ENCODE measurements at places on chromosomes 2 and 18.

DNA sequence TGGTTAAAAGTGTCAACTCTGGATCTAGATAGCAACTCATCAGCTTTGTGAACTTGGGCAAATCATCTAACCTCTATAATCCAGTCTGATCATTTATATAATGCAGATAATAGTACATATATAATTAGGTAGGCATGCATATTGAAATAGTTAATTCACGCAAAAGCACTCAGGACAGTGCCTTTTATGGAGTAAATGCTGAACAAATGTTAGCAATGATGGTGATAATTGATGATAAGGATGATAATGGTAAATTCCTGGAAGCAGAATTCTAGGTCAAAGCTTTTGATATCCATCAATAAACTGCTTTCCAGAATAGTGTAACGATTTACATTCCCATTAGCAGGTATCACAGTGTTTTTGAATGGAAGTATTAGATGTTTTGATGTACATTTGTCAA lies 59.7 kb upstream of the CYP26B1 start:
- no peak for DNase-seq

DNA sequence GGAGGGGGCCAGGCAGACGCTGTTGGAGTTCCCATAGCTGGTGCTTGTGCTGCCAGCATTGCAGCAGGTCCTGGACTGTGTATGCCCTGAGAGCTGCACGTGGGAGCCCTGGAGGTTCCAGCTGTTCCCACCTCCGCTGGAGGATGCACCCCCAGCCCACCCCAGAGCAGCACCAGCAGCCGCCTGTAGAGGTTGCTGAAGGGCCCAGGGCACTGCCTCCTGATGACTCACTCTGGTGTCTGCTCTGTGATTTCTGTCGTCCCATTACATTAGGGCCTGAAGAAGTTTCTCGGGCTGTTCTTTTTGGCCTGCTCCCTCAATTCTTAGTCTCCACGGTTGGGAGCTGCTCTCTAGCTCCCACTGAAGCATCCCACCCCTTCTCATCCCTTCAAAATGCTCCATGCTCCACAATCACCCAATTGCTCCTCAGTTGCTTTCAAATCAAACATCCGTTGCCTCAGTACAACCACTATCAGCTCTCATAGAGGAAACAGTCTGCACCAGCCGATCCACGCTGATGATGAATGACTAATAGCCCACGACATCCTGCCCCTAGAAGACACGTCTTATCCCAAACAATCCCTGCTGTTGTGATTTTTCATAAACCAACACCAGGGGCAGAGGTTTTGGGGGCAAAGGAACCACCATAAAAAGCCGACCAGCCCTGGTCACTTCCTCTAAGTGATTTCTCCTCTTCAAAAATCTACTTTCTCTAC lies 65.2 kb upstream of the RNF152 start:
- DNase-seq: no peak

DNA sequence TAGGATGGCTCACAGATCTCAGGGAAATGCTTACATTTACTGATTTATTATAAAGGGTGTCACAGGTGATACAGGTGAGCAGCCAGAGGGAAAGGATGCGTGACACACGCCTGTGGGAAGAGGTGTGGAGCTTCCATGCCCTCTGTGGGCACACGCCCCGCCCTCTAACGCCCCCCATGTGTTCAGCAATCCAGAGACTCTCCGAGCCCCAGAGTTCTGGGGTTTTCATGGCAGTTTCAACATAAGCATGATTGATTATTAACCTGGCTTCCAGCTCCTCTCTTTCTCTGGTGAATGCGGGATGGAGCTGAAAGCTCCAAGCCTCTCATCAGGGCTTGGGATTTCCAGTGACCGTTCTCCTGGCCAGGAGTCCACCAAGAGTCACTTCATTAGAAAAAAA lies 34.3 kb upstream of the ODC1 start:
- no peak for DNase-seq

- DNase-seq: no peak
Observed at GRCh38 chr2:64327510-64328414, 126.2 kb upstream of the LGALSL start.

GRCh38 chr2:67216881-67217280 lies 180.3 kb upstream of the ETAA1 start:
- DNase-seq: no peak

GRCh38 chr2:202098291-202098690 lies 25.2 kb downstream of the KIAA2012 start:
- DNase-seq: no peak

GRCh38 chr18:8756571-8756970 lies 51.2 kb downstream of the MTCL1 start:
- no peak for DNase-seq

- peak; percentile 32 for DNase-seq
Observed at GRCh38 chr2:67234440-67234839, 162.7 kb upstream of the ETAA1 start.

DNA sequence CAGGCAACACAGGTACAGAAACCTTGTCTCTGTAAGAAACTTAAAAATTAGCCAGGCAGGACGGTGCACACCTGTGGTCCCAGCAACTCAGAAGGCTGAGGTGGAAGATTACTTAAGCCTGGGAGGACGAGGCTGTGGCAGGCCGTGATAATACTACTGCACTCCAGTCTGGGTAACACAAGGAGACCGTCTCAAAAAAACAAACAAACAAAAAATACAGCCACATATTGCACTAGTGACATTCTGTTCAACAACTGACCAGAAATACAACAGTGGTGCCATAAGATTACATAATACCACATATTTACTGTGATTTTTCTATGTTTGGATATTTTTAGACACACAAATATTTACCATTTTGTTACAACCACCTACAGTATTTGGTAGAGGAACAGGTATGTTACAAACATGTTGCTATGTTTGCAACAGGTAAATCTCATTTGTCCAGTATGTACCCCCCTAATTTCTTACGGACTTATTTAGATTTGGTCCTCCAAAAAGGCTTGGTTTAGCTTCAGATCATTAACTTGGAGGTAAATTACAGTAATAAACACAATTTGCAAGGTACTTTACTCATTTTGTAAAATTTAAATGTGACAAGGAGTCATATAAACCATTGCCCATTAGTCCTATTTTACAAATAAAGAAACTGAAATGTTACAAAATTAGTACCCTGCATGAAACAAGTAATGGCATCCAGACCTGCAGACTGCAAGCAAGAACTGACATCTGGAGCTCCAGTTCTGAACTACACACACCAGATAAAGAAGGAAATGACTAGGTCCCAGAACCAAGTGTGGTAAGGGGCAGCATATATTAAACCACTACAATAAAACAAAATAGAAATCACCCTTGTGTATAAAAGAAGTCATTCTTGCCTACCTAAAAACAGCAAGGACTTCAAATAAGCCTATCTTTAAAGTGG lies 36.8 kb downstream of the TRIP12 start:
- no peak for DNase-seq

DNA sequence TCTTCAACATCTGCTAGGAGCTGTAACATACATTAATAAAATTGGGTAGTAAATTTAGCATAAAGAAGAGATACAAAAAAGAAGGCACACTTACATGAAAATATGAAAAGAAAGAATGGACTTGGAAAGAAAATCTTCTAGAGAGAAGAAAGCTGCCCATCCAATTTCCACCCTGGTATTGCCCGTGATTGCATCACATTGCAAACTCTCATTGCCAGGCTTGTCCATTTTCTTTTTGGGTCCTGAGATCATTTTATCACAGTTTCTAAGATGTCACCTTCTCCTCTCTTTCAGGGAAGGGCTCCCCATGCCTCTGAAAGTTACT lies 321.5 kb downstream of the RND3 start:
- DNase-seq: no peak

- no peak for DNase-seq
Observed at GRCh38 chr2:58350484-58350883, 109.4 kb upstream of the FANCL start.

DNA sequence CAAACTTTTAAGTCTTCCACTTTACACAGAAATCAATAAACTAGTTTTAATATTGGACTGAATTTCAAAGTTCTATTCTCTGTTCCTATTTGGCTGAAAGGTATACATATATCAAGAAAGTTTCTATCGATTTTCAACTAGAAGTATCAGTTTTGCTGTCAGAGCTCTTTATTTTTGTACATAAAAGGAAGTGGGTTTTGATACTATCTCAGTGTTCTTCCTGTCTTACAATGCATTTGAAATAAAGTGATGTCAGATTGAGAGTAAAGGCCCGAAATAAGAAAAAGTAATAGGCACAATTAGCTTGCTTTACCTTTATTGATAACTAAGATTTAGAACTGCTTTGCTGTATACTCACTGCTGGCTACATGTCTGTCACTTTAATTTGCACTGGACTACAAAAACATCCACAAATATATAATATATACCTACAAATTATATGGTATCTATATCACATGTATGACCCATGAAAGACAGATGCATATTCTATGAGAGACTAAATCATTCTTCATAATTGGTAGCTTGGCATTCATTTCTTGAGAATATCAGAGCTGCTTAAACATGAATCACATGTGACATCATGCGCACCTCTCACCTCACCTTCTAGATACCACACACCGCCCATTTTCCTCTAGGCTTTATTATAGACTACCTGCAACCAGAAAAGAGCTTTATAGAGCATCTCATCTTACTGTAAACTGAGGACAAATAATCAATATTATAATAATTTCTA lies 83.6 kb downstream of the ASXL2 start:
- DNase-seq: no peak

Measured in NCI-H446 treated with DMSO at 0.1 percent for 48 hours (cell line).